ENCODE measurements at places on chromosomes 4 and X.

- no peak for DNase-seq
Observed at GRCh38 chrX:130415201-130415600, 13.4 kb downstream of the RBMX2 start.

- no peak for DNase-seq
Observed at GRCh38 chr4:112119353-112119783, 25.9 kb upstream of the FAM241A start.

DNA sequence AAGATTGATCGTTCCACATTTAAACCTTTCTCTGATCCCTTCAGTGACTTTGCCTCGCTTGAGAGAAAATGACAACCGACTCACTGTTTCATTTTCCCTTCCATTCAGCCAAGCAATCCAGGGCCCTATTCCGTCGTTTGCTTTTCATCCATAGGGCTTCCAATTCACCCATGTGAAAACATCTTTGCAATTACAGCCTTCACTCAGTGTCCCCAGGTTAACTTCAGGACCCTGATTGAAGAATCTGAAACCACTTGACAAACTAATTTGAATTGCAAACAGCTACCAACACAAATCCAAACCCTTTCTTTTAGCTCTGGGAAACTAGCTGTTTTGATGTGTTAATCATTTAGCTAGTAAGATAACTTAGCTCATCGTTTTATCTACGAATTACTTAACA lies 120.2 kb upstream of the FAM9C start:
- DNase-seq, result peak; percentile 23

DNA sequence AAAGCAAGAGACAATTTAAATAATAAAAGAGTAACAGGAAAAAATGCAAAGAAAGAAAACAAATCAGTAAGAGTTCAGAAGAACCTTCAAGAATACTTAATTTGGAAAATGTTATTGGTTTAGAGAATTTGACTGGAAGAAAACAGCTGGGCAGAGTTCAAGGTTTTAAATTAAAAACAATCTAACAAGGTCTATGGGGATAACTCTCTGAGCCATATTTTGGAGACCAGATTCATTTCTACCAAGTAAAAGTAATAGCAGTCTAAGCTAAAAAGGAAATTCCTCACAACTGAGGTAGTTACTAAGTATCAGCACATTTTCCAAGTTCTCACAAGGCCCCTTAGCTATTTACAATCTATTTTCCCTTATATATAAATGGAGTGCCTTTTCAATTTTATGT lies 82.4 kb upstream of the TFDP3 start:
- no peak for DNase-seq

DNA sequence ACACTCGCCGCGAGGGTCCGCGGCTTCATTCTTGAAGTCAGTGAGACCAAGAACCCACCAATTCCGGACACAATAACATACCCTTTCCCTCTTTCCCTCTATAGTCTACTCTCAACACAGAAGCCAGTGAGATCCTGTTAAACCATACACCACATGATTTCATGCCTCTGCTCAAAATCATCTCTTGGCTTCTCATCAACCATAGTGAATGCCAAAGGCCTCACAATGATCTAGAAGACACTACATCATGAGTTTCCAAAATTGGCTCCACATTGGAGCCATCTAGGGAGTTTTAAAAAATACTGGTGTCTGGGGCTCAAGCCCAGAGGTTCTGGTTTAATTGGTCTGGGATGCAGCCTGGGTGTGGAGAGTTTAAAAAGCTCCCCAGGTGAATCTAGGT lies 124.5 kb downstream of the EFNB1 start:
- DNase-seq, result no peak

GRCh38 chr4:85402371-85402770 lies 72.6 kb upstream of the ARHGAP24 start:
- no peak for DNase-seq

Data from NCI-H69 (cell line).